ENCODE measurements at places on chromosomes 1 and 21.

- no peak for DNase-seq
Measured at GRCh38 chr1:29958271-29958670, 721.9 kb downstream of the PTPRU start.

DNA sequence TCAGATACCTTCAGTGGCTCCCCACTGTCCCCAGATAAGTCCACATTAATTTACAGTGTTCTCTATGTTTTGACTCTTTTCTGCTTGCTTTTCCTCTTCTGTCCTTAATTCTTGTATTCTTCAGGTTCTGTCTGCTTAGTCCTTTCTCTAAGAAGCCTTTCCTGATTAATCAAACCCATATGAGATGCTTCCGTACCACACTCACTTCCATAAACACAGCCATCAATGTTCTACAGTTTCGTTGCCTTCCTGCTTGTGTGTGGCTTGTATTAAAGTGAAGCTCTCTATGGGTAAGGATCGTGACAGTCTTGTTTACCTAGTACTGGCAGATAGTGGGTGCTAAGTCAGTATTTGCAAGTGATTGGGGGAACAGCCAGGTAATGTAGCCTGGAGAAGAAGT, 75.9 kb downstream of the PRDM2 start:
- no peak for DNase-seq

- no peak for DNase-seq
Measured at GRCh38 chr1:118982266-118982665, 5.9 kb downstream of the TBX15 start.

- DNase-seq: no peak
Measured at GRCh38 chr1:22815421-22816066, 104.9 kb downstream of the EPHB2 start.

- DNase-seq: no peak
Measured at GRCh38 chr1:53323316-53323715, 4.6 kb downstream of the LRP8 start.

GRCh38 chr1:235898126-235898525, 31.4 kb upstream of the LYST start:
- no peak for DNase-seq

GRCh38 chr21:45390831-45391742, 13.9 kb upstream of the COL18A1 start:
- DNase-seq: no peak

GRCh38 chr1:4053774-4054173, 153.7 kb upstream of the C1orf174 start:
- no peak for DNase-seq

GRCh38 chr21:33703750-33704606, 61.7 kb downstream of the ITSN1 start:
- no peak for DNase-seq

- DNase-seq: no peak
Measured at GRCh38 chr1:107802654-107803053, 162.3 kb downstream of the VAV3 start.

GRCh38 chr21:16476056-16476825, 746.5 kb downstream of the USP25 start:
- no peak for DNase-seq

DNA sequence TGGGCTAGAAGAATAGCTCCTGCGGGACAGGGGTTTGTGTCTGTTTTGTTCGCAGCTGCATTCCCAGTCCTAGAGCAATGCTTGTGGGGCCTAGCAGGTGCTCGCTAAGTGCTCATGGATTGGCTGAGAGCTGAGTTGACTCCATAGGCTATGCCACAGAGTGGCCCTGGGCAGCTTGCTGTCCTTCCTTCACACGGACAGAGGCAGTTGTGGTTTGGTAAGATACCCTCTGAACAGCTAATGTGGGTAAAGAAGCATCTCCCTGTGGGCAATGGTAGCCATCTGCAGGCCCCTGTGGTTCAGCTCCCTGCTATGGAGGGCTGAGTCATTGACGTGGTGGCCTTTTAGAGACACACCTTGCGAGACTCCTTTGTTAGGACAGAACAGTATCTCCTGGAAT, 23.5 kb upstream of the LBR start:
- DNase-seq: no peak

- DNase-seq: no peak
Measured at GRCh38 chr1:33382661-33383415, 48.1 kb downstream of the PHC2 start.

DNA sequence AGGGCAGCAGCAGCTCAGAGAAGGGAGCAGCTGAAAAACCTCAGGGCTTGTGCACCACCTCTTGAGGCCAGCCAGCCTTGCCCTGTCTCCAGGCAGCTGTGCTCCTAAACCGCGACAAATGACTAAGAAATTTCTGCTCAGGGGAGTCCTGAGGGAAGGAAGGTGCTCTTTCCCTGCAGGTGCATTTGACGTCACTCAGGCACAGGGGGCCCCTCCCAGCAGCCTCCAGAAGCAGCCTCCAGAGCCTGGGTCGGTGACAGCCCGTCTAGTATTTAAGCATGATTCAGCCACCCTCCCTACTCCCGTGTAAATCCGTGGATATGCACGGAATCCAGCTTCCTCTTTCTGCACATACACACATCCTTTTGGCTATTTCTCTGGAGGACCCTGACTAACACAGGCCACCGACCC, 560.5 kb downstream of the KIF26B start:
- DNase-seq: peak; percentile 37

DNA sequence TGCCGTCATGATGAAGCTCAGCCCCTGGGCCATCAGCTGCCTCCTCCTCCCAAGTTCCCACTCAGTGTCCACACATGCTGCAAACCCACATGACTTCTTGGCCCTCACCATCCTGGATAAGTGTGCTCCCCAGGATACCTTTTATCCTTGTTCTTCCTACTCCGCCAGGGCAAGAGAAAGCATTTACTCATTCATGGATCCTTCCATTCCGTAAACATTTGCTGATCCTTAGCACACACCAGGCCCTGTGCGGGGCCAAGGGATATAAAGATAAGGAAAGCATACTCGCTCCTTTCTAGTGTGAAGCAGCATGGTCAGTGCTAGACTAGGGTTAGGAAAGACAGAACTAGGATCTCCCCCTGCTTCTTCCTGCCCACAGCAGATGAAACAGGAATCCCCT, 122.1 kb upstream of the HMGB4 start:
- DNase-seq: no peak

- peak; percentile 17 for DNase-seq
Measured at GRCh38 chr1:185696422-185697150, 37.6 kb upstream of the HMCN1 start.

- DNase-seq: no peak
Measured at GRCh38 chr1:187685333-187685732, 856.6 kb downstream of the PLA2G4A start.

GRCh38 chr1:34929497-34929852, at the start of gene DLGAP3:
Gene DLGAP3 (minus strand): TSS chr1:34929650. CDS start chr1:34905383, 24,267 bp downstream.
- peak; percentile 45 for DNase-seq

- DNase-seq: no peak
Measured at GRCh38 chr1:33898406-33898805, 34.5 kb downstream of the HMGB4 start.

GRCh38 chr1:33615546-33615945, 143.1 kb downstream of the ZSCAN20 start:
- DNase-seq: no peak

GRCh38 chr1:47519491-47519890, 81.6 kb downstream of the FOXD2 start:
- no peak for DNase-seq

DNA sequence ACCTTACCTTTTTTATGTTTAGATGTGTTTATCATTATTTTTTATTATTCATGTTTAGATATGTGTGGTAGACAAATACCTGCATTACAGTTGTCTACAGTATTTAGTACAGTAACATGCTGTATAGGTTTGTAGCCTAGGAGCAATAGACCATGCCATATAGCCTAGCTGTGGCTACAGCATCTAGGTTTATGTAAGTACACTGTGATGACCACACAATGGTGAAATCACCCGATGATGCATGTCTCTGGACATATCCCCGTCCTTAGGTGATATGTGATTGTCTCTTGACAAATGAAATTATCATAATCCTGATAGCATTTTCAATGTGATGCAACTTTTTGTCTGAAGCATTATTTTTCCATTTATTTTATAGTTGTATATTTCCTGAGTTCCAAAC, 121.2 kb downstream of the DISP1 start:
- no peak for DNase-seq
